ENCODE measurements at places on chromosomes 6 and 20.

DNA sequence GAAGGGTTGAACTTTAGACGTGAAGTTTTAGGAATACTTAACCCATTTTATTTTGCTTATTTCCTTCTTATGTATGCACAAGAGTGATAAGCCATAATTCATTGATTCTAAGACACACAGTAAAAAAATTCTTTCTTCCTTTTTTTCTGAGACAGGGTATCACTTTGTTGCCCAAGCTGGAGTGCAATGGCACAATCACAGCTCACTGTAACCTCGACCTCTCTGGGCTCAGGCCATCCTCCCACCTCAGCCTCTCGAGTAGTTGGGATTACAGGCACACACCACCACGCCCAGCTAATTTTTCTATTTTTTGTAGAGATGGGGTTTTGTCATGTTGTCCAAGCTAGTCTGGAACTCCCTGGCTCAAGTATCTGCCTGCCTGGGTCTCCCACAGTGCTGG is 116.6 kb upstream of the RNF24 start:
- DNase-seq, result no peak

- DNase-seq, result no peak
Observed at GRCh38 chr6:82589509-82590206, 226.0 kb downstream of the TPBG start.

DNA sequence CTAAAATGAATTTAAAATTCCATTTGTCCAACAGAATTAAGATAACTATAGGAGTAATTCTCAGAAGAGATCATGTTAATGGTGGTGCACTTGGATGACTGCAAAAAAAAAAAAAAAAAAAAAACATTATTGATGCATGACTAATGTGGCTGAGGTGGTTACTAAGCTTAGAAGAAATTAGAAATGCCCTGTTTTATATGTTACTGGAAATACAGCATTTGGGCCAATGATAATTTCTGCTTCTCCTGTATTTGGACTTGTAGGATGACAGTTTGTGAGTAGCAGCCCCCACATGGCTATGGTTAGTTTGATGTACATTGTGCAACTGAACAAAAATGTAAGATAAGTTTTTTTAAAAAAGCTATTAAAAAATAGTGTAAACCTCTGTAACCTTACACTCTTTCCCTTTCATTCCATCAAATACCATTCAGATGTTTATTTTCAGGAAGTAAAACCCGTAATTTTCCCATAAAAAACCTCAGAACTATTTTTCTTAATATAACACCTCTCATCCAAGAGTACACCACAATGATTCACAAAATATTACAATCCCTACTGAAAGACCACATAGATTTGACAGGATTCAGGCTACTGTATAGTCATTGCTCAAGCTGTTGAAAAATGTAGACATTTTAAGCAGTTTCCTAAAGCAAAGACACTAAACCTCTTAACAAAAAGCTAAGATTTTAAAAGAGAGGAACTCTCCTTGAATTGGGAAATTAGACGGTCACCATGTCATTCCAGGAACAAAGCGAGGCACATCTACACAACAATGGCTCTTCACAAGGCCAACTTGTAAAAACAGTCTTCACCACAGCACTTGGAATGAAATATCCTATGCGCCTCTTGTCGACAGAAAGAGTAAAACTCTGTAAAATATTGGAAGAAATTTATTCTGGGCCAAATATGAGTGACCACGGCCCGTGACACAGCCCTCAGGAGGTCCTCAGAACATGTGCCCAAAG is 83.0 kb downstream of the WDR27 start:
- DNase-seq, result no peak

- no peak for DNase-seq
Observed at GRCh38 chr6:152585236-152585635, 51.9 kb downstream of the SYNE1 start.

DNA sequence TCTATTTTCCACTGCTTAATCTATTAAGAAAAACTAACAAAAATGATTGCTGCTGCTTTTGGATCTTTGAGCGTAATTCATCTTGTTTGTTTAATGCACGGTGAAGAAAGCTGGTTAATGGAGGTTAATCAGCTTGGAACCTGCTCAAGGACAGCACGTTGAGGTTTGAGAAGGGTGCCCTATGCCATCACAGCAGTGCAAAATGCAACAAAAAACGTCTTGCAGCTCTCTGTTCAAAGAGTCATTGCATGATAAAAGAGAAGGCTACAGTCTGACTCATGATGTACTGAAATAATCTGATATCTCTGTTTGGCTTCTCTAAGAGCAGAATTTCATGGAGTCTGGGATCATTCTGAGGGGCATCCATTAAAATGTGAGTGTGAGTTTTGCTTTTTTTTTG is 80.6 kb upstream of the PREP start:
- DNase-seq, result no peak

- DNase-seq, result no peak
Observed at GRCh38 chr20:53411129-53411528, 182.5 kb downstream of the ZNF217 start.

GRCh38 chr20:62248890-62249560 is 10.7 kb downstream of the OSBPL2 start:
- no peak for DNase-seq

DNA sequence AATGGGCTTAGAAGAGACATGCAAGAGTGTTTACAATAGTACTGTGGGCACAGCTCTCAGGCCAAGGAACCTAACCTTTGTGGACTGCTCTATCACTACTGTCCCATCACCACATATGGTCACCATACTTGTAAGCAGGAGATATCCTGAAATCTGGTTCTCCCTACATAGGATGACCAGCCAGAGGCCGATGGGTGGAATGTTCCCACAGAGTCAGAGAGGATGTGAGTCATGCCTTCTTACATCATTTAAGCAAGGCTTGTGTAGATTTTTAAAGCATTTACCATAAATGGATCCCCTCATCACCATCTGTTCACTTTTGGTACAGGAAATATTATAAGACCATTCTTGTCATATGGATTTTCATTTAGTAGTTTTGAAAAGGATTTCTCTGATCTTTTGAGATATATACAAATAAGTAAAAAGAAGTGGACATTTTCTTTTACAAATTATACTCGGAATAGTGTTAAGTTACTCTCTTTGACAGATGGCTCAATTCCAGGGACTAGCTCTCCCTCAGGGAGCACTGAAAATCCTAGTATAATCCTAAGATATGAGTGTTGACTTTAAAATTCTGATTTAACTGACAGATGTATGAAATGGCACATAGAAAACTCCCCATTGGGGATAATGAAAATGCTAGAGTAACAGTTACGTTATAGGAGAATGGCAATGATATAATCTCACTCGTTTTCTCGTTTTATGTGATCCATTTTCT is 6.6 kb downstream of the HTR1B start:
- no peak for DNase-seq

- DNase-seq, result no peak
Observed at GRCh38 chr6:129448965-129449364, 261.0 kb downstream of the ARHGAP18 start.

GRCh38 chr6:38192487-38192886 is 373.0 kb downstream of the ZFAND3 start:
- no peak for DNase-seq

- no peak for DNase-seq
Observed at GRCh38 chr6:33990061-33990541, 155.8 kb downstream of the GRM4 start.

GRCh38 chr6:72819609-72820008 is 197.7 kb downstream of the KCNQ5 start:
- DNase-seq, result no peak

- no peak for DNase-seq
Observed at GRCh38 chr6:52042141-52042885, 45.1 kb downstream of the PKHD1 start.

- no peak for DNase-seq
Observed at GRCh38 chr6:38215651-38216311, 396.3 kb downstream of the ZFAND3 start.

GRCh38 chr6:97304701-97305100 is 21.7 kb upstream of the MMS22L start:
- DNase-seq, result no peak

GRCh38 chr6:116073765-116074440 is 13.2 kb upstream of the FRK start:
- no peak for DNase-seq

DNA sequence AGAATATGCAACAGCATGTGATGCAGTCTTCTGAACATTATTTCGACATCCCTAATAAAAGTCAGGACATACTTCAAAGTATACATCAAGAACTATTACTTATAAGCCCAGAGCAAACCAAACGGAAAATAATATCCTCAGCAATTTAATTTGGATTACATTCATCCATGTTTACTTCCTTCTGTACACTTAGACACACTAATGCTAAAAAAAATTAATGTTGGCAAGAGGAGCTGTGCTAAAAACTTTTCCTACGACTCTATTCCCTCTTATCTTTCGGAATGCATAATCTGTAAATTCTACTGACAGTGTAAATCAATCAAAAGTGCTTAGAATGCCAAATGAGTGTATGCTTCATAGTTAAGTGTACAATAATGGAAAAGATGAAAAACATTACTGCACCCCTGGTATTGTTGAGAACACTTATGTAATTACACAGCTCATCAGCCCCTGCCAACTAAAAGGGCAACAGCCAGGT is 301.2 kb upstream of the HSF2 start:
- DNase-seq, result no peak

DNA sequence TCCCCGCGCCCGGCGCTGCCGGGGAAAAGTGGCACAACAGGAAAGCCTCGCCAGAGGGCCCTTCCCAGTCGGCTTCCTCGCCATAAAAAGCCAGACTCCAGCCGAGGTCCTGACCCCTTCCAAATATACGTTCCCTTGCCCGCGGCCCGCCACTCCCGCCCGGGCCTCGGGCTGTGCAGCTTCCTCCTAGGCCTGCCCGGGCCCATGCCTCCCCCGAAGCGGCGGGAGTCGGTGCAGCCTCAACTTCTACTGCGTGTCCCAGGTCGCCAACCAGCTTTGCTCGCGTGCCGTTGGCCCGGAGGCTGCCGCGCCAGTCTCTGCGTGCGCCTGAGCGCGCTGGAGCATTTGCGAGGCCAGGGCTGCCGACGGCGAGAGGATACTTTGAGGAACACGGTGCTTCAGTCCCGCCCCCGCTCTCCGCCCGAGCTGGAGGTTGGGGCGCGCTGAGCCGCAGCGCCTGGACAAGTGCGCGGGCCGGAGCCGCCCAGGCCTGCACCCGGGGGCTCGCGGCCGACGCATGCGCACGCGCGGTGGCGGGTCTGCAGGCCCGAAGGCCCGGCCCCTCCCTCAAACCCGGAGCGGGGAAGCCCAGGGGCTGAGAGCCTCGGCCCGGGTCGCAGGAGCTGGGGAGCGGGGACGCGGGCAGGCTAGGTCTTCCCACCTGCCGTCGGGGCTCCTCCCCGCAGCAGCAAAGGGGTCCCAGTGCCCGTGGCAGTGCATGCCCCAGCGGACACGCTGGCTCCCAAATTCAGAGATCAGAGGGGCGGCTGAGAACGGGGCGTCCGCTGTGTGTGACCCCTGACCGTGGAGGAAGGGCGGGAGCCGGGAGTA is 10.2 kb downstream of the FOXC1 start:
- no peak for DNase-seq

GRCh38 chr6:97805596-97805995 is 522.6 kb upstream of the MMS22L start:
- no peak for DNase-seq

DNA sequence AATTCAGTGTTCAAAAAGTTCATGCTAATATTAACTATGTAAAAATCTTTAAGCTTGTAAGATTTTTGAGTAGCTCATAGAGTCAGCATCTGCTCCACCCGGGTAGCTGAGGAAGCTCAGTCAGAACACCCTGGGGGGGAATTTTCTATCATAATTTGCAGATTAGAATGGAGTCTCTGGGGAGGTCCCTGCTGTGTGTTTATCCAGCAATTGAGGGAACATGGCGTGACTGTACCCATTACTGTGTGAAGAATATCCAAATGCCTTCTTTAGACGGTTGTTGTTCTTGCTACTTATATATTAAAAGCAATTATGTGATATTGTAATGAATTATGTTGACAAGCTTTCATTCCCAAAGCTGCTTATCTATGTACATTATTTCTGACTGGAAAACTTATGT is 64.8 kb downstream of the AIG1 start:
- DNase-seq, result no peak

- DNase-seq, result no peak
Observed at GRCh38 chr6:21100991-21101390, 492.6 kb upstream of the SOX4 start.
